Activated naive CD8-positive, alpha-beta T cell treated with anti-CD3 and anti-CD28 coated beads, Interleukin-2, amount 10 ng/mL, durations not matched to agents 7 days and 5 days (primary cell): ENCODE measurements at places on chromosomes 7 and 10. TPM values are rescaled to one million over a fixed set of nuclear protein-coding genes. Genes with fewer than 3 reads are reported as not detected.

- H3K27me3 ChIP-seq = peaks cover 2% of the 10 kb centered on the region
- H3K4me1 ChIP-seq = peaks cover 6% of the 10 kb centered on the region
- no peak overlapping the region for H3K4me3 ChIP-seq
- no peak overlapping the region for H3K27ac ChIP-seq
- no peak for DNase-seq
These were observed 50.8 kb upstream of the ECHDC3 start for GRCh38 chr10:11691319-11691755.

- H3K4me1 ChIP-seq = peaks cover 15% of the 10 kb centered on the region
- no peak overlapping the region for H3K27ac ChIP-seq
- no peak overlapping the region for H3K4me3 ChIP-seq
- H3K36me3 ChIP-seq = no peaks in the 10 kb centered on the region
- DNase-seq = no peak
- H3K27me3 ChIP-seq = peaks cover 3% of the 10 kb centered on the region
These were observed 8.8 kb upstream of the KLRG2 start for GRCh38 chr7:139492293-139492692.

GRCh38 chr10:75497997-75498883 lies 66.8 kb downstream of the LRMDA start:
- no peaks in the 10 kb centered on the region for H3K4me1 ChIP-seq
- no peaks in the 10 kb centered on the region for H3K36me3 ChIP-seq
- H3K27ac ChIP-seq = no peak overlapping the region

GRCh38 chr7:27567266-27567665 lies 95.4 kb downstream of the HIBADH start:
- no peak overlapping the region for H3K4me3 ChIP-seq
- DNase-seq = no peak
- no peaks in the 10 kb centered on the region for H3K27me3 ChIP-seq
- H3K36me3 ChIP-seq = peaks cover 5% of the 10 kb centered on the region
- no peaks in the 10 kb centered on the region for H3K4me1 ChIP-seq

DNA sequence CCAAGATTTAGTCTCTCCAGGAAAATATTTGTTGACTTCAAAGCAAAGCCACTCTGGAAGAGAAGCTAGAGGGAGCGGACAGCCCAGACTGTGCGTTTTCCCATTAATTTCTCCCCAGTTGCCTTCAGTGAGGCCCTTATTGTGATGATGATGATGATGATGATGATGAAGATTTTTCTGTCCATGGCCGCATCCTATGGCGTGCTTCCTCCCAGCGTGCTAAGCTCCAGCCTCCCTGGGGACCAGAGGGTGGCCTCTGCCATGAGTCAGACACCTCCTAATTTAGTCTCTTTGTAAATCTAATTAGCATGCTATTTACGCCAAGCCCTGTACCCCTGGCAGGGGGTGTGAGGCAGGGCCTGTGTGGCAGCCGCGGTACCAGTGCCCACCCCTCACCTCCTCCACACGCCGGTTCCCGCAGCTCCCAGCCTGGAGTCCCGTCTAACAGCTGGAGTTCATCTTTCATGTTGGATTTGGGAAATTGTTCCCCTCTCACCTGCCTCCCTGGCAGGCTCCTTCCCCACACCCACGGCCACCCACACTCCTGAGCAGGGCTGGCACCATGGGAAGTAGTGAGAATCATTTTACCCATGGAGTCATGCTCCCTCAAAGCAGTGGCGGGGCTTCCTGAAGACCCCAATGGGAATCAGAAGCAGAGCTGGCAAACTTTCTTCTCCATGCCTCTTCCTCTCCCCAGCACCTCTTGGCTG lies 92.2 kb downstream of the C10orf105 start:
- H3K27me3 ChIP-seq = peaks cover 4% of the 10 kb centered on the region
- H3K4me3 ChIP-seq = no peak overlapping the region
- no peak for DNase-seq
- H3K27ac ChIP-seq = no peak overlapping the region
- no peaks in the 10 kb centered on the region for H3K36me3 ChIP-seq

SPDYE6 gene
- total RNA-seq = not detected

BLOC1S2 gene
- total RNA-seq = 50.6 TPM

- no peak overlapping the region for H3K27ac ChIP-seq
- H3K27me3 ChIP-seq = peaks cover 16% of the 10 kb centered on the region
- H3K4me1 ChIP-seq = peaks cover 7% of the 10 kb centered on the region
- peaks cover 2% of the 10 kb centered on the region for H3K36me3 ChIP-seq
- no peak for DNase-seq
- no peak overlapping the region for H3K4me3 ChIP-seq
These were observed 84.2 kb upstream of the FRMD4A start for GRCh38 chr10:14414901-14415300.

DNA sequence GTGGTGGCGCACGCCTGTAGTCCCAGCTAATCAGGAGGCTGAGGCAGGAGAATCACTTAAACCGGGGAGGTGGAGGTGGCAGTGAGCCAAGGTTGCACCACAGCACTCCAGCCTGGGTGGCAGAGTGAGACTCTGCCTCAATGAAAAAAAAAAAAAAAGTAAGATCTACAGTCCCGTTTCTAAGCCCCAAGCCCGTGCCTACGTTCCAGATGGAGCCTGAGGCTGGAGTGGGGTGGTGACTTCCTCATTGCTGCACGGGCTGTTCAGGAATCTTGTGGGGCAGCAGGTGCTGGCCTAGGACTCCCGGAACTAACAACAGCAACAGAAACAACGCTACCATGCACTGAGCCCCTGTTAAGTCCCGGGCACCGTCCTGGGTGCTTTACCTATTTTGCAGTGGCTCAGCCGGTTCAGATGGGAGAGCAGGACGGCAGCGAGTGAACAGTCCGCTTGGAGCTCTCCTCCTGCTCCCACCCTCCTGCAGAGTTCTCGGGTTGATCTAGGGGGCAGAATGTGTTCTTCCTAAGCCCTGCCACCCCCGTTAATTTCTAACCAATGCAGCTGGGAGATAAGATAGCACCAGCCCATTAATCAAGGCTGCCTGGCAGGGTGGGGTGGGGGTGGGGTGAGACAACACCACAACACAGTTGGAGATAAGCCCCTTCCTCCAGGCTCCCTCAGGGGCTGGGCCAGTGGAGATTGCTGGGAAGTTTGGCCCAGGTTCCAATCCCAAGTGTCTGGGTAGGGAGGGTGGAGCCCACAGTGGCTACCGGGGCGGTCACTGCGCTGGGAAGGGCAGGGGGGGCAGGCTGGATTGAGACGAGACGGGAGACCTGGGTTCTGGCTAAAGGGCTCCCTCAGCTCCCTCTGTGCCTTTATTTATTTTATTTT lies 17.0 kb upstream of the SFRP5 start:
- H3K27me3 ChIP-seq = peaks cover 5% of the 10 kb centered on the region
- no peak for DNase-seq
- H3K4me3 ChIP-seq = no peak overlapping the region
- H3K27ac ChIP-seq = no peak overlapping the region

DNA sequence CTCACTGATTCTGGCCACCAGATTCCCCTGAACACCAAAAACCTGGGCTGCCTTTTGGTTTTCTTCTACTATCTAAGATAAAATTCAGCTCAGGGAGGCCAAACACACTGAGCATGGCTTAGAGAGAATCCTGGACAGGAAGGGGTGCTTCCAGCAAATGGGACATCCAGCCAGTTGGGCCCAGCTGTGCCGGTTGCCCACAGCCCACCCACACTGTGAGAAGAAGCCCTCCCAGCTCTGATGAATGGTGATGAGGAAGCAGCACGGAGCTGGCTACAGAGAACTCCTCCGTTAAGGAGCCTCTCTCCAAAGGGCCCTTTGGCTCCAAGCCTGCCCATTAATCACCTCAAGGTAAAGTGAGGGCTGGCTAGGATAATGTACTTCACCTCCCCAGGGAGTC lies 15.9 kb downstream of the LRRC18 start:
- no peaks in the 10 kb centered on the region for H3K36me3 ChIP-seq
- DNase-seq = no peak
- H3K4me3 ChIP-seq = no peak overlapping the region
- peaks cover 16% of the 10 kb centered on the region for H3K27me3 ChIP-seq
- H3K4me1 ChIP-seq = no peaks in the 10 kb centered on the region

ACADSB gene
- total RNA-seq = 26.2 TPM
